Testis (tissue), 5 donors: ENCODE measurements at places on chromosomes 4 and X. TPM values are rescaled to one million over a fixed set of nuclear protein-coding genes. Genes with fewer than 3 reads are reported as not detected.

DNA sequence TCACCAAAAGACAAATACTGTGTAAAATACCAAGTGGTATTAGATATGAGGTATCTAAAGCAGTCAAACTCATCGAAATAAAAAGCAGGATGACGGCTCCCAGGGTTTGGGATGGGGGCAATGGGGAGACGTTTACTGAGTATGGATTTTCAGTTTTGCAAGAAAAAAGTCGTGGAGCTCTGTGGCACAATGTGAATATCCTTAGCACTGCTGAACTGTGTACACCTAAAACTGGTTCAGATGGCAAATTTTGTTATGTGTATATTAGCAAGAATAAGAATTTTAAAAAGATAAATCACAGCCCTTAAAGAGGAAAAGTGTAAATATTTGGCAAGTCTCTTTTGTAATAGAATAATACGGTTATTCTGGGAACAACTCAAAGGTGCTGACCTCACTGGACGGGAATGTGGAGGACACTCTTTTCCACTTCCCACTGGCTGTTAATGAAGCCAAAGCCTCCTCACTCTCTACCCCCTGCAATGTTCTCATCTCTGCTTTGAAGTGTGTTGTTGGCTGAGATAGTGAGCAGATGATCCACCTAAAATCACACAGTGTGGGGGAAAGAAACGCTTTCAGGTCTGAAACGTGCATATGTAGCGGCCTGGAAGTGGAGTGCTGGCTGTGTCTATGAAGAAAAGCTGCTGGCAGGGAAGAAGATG is 49.2 kb downstream of the SEL1L3 start:
- no peak for DNase-seq

DNA sequence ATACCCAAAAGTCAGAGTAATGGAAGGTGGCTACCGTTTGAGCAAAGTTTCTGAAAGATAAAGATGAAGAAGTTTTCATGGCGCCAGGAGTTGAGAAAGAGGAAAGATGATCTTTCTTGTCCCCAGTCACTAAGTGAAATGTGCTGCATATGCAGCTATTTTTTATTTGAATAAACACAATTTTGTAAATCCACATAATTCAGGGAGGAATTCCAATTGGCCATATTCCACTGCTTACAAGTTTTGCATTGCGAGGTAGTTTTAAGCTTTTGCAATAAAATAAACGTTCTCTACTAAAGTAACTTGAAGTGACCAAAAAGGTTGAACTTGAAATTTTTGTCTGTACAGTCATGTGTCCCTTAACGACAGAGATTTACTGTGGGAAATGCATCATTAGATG is 139.3 kb upstream of the VCX2 start:
- no peak for DNase-seq

GRCh38 chr4:55758570-55758969 is 61.0 kb upstream of the EXOC1L start:
- DNase-seq, result no peak

DNA sequence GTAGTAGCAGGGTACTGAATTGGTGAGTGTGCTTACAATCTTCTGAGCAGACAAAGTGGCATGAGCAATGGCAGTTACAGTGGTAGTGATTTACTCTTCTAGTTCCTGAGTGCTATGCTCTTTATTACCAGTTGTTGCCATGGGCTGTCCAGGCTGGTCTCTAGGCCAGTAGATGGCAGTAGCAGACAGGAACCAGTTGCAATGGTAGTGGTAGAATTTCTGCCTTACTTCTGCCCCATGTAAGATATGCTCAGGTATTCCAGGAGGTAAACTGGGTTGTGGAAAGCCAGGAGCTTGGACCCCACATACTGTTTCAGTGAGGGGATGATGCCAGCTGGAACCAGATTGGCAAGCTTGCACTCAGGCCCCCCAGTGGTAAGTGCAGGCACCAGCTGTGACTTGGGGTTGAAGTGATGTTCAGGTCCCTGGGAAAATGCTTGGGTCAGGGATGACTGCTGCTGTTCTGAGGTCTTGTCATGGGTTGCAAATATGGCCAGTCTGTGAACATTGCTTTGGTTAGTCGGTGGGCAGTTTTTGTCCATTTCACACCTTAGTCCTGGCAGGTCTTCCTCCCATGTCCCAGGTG is 63.0 kb upstream of the ZXDB start:
- no peak for DNase-seq

- no peak for DNase-seq
Observed at GRCh38 chr4:147769386-147769785, 37.5 kb downstream of the ARHGAP10 start.

DNA sequence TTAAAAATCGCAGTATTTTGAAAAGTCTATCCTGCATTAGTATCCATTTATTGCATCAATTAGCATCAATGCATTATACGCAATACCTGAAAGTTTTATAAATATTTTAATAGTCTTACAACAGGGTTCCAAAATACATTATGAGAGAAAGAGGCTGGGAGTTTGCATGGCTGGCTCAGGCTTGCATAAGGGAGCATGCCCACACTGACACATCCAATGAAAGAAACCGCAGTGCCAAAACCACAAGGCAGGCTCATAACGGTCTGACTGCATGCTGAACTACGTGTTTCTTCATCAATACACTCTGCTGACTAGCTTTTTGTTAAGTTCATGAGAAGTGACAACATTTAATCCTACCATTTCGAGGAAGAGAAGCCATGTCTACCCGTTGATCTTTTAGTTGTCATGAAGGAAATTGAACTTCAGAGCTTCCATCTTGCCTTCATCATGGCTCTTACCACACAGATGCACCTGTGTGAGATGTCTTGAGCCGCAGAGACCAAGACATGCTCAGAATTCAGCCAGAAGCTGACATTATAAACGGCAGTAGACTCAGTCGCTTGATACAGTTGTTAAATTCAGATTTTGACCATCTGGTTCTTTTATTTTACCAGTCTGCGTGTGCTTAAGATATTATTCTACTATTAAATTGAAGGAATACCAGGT is 168.8 kb upstream of the FRG1 start:
- no peak for DNase-seq

DNA sequence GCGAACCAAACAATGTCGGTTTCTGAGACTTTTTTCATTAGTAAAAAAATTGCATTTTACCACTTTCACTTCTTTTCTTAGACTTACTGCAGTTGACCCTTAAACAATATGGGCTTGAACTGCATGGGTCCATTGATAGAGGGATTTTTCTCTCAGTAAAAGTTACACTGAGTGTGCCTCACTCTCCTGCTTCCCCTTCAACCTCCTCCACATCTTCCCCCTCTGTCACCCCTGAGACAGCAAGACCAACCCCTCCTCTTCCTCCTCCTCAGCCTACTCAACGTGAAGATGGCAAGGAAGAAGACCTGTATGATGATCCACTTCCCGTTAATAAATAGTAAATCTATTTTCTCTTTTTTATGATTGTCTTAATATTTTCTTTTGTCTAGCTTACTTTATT is 43.4 kb downstream of the TEC start:
- DNase-seq, result no peak

DNA sequence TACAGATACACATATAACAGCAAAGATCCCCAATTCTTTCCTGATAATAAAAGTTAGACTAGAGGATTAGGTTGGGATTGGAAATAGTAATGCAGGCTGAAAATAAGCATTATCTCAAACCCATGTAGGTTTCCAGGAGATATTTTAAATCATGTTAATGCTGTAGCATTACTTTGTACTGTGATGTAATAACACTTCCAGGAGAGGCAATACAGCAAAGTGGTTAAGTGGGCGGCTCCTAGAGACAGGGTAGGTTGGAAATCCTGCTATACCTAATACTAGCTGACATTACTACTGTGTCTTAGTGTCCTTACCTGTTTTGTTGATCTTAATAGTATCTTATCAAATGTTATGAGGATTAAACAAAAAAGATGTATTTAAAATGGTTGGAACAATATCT is 9.6 kb downstream of the PAICS start:
- DNase-seq, result no peak

GRCh38 chr4:22356987-22357596 is 158.8 kb downstream of the ADGRA3 start:
- no peak for DNase-seq

DNA sequence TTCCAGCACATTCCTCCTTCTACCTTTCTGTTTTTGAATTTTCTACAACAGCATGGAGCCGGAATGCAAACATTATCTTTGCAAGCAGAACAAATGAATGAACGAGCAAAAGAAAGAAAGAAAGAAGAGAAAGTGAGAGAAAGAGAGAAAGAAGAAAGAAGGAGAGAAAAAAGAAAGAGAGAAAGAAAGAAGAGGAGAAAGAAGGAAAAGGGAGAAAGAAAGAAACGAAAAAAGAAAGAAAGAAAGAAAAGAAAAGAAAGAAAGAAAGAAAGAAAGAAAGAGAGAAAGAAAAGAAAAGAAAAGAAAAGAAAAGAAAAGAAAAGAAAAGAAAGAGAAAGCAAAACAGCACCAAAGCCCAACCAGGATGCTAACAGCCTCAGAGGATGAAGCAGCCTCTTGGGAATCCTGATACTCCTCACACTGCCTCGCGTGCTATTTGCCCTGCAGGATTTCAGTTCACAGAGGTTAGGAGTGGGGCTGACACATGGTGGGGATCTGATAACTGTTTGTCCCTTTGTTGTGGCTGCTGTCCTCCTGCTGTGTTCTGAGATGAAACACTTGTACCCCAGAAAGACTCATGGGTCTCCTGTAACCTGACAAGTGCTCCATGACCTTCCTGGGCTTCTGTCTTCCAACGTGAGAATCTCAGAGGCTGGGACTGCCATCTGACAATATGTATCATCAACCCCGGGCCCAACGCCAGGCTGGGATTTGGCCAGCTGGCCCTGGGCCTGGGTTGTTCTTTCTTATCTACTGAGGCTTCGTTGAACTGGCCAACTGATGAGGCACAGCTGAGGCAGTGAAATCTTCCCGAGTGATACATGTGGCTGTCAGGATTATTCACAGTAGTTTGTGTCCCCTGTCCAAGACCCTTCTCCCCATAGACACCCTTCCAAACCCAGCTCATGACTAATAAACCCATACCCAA is 61.0 kb downstream of the SEPSECS start:
- DNase-seq, result peak; percentile 96

GRCh38 chrX:25523574-25524540 is 508.1 kb upstream of the ARX start:
- peak; percentile 36 for DNase-seq

DNA sequence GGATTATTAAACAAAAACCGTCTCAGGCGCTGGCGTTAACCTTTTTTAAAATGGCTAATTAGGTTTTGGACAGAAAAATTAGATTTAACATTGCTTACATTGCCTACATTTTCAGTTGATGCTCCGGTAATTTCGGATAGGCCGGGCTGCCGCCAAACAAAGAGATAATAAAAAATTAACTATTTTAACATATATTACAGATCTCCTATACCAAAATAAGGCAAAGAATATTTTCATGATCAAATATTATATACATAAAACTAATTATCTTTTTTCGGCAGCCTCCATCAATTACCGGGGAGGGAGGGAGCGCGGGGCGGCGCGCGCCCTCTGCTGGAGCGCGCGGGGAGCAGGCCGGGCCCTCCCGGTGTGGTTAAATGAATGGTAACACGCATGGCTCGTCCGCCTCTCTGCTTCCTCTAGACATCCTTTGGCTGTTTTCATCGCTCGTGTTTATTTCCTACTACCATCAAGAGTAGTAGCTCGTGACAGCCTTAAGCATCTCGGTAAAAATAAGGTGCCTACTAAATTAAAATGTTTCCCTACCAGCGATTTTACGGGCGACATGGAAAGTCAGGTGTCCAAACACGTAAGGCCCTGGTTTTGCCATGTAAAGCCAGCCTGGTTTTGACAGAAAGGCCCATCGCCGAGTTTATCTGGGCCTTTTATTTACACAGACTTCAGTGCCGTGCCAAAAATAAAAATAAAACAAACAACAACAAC is 52.4 kb upstream of the TMEM33 start:
- peak; percentile 72 for DNase-seq

GRCh38 chr4:186405957-186406356 is 140.0 kb downstream of the F11 start:
- no peak for DNase-seq

DNA sequence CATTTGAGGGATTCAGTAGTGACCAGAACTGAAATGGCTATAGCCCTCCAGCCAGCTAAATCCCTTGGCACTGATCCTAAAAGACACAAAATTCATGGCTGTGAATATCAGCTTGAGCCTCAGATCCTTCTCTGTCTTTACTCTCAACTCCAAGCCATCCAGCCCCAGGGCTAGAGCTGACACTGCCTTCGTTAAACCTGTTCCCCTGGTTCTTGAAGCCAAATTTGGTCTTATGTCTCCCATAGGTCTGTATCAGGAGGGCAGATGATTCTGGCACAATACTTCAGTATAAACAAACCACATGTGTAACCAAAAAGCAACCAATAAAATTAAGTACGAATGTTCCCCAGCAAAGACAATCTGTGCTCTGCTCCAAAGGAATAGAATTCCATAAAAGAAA is 78.0 kb downstream of the ANOS1 start:
- no peak for DNase-seq

DNA sequence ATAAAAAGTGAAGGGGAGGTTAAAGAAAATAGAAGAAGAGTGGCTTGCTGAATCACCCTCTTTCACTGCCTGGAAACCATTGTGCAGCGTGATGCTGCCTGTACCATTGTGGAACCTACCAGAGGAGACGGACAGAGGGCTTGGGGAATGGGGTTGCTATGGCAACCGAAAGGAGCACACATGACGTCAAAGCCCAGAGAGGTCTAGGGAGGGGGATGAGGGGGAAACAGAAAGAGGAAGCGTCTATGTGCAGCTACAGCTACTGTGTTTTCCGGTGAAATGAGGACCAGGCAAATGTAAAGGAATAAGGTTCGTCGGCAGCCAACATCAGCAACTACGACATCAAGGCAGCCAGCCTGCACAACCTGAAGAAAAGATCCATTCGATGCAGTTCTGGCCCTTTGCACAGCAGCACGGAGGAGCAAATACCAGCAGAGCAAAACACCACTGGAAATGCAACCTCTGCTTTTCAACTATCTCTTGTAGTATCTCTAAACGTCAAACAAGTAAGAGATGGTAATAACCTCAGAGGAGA is at the start of gene MAPK10:
TSS of gene MAPK10 (minus strand) at position 110 of the 535 bp plus-strand sequence.
- DNase-seq, result peak; percentile 70

GRCh38 chr4:166600264-166600663 is 634.0 kb downstream of the SPOCK3 start:
- DNase-seq, result no peak

- no peak for DNase-seq
Observed at GRCh38 chrX:31329298-31329697, 257.5 kb upstream of the FTHL17 start.

DNA sequence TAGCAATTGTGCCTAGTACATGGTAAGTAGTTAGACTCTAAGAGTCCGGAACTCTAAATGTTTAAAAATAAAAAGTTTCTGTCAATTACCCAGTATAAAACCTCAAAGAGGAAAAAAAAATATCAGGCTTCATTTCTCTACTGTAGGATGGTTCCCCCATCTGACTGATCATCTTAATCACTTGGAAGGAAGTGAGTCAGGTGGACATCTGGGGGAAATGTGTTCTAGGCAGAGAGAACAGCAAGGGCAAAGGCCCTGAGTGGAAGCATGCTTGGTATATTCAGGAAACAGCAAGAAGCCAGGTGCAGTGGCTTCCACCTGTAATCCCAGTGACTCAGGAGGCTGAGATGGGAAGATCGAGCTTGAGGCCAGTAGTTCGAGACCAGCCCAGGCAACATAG is 2.9 kb upstream of the EIF1AX start:
- DNase-seq, result no peak

Gene TCP11X2
- total RNA-seq, result 3.6 TPM

Gene ITM2A
- total RNA-seq, result 24.7 TPM
